CD4-positive, CD25-positive, alpha-beta regulatory T cell (primary cell): ENCODE measurements at places on chromosomes 7 and 10. TPM values are rescaled to one million over a fixed set of nuclear protein-coding genes. Genes with fewer than 3 reads are reported as not detected.

- DNase-seq, result no peak
These were observed 286.1 kb upstream of the KLF6 start for GRCh38 chr10:4070921-4071660.

GRCh38 chr7:70005891-70006260, 407.6 kb downstream of the AUTS2 start:
- DNase-seq, result no peak

GRCh38 chr7:34080513-34080912, 175.2 kb downstream of the BMPER start:
- DNase-seq, result no peak

DNA sequence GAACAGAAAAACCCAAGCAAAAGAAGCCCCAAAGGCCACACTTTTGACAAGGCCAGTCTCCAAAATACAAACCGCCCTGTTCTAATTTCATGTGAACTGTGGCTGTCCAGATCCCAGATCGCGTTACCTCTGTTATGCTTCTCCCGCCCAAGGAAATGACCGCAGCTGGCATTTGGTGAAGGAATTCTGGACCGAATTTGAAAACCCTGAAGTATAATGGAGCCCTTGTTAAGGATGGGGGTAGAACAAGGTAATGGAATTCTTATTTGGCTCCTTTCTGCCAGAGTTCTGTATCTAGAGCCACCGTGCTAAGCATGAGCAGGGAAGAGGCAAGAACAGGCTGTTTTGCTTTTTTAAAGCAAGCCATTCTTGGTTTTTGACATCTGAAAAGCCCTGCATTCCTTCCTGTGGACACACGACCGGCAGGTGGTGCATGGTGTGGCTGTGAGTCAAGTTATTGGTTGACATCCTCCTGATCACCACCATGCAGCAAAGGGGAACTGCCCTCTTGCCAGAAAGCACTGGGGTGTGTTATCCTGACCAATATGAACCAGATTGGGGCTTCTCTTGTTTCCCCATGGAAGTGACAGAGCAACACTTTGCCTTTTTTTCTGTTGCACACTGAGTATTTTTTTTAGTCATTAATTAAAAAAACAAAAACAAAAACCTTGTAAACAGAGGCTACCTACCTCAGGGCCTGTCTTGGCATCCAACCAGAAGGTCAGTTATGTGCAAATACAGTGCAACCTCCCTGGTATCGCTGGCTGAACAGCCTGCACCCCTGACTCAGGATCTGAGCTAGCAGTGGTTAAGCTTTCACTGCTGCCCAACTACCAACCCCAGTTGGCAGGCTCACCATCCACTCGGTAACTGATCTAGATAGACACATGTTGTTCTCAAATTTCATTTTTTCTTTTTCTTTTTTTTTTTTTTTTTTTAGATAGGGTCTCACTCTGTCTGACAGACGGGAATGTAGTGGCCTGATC, 14.2 kb downstream of the UCMA start:
- DNase-seq, result no peak

GRCh38 chr10:44822349-44822748, 88.8 kb upstream of the TMEM72 start:
- no peak for DNase-seq

DNA sequence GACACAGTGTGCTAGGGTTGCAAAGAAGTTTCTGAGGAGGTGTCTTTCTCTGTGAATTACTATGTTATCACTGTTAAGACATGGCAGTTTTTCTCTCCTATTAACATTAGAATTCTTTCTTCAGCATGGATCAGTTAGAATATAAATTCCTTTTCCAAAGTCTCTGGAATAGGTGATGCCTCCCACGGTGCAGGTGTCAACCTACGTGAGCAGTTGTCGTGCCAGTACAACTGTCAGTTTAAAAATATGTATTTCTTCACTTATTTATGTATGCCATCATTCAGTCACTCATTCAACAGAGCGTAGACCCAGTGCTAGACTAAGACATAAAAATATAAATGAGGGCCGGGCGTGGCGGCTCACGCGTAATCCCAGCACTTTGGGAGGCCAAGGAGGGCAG, 83.5 kb downstream of the TACC2 start:
- DNase-seq, result no peak

DNA sequence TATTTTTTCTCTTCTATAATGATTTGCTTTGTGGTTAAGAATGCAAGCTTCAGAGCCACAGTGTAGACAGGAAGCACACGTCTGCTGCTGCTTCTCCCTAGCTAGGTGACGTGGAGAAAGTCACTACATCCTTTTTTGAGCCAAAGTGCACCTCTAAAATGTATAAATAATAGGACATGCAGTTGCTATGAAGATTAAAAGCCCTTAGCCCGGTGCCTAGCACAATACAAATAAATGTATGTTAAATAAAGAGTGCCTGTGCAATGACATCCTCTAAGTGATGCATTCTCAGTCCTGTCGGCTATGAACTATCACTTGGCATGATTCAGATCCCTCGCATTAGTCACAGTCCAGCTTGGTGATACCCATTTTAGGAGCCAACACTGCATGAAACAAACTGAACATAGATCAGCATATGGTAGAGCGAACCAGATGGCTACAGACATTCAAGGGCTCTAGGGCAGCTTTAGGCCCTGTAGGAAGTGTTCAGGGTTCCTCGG, 4.8 kb upstream of the TRDMT1 start:
- DNase-seq, result peak; percentile 71

- peak; percentile 82 for DNase-seq
These were observed at the start of gene TMEM140 for GRCh38 chr7:135147899-135148721. TMEM140 (plus strand) TSS chr7:135148072; CDS start chr7:135164442, 16,370 bp downstream.

- DNase-seq, result no peak
These were observed 832 bp downstream of the PDLIM1 start for GRCh38 chr10:95289921-95290421.

DNA sequence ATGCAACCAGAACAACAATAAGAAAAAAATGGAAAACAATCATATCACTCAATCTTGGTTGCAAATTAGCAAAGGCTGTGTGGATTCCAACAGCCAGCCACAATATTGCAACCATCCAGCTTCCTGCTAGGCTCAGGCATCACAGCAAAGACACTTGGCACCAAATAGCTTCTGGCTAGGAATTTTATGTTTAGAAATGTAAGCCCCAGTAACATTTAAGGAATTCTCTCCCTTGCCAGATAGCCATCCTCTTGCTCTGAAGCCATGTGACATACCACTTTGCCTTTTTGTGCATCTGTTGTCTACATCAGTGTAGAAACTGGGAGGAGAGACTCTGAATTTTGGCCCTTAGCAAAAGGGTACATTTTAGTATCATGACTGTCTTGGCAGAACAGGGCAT, 22.2 kb downstream of the MKX start:
- DNase-seq, result no peak

- no peak for DNase-seq
These were observed 9.0 kb downstream of the PRKAG2 start for GRCh38 chr7:151867912-151868311.

DNA sequence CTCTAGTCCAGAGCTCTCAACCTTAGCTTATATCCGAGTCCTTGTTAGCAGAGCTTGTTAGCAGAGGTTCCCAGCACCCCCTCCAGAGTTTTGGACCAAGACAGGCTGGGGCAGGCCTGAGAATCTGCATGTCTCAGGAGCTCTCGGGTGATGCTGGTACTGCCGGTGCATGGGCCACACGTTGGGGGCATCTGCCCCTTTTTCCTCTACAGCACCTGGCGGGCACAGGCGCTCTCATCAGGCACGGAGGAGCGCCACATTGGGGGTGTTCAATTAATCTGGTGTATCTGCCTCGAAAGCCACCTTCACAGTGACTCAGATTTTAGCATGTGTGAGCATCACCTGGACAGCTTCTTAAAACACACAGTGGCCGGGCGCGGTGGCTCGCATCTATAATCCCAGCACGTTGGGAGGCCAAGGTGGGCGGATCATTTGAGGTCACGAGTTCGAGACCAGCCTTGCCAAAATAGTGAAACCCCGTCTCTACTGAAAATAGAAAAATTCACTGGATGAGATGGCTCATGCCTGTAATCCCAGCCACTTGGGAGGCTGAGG, 117.7 kb downstream of the ELFN1 start:
- DNase-seq, result no peak

DNA sequence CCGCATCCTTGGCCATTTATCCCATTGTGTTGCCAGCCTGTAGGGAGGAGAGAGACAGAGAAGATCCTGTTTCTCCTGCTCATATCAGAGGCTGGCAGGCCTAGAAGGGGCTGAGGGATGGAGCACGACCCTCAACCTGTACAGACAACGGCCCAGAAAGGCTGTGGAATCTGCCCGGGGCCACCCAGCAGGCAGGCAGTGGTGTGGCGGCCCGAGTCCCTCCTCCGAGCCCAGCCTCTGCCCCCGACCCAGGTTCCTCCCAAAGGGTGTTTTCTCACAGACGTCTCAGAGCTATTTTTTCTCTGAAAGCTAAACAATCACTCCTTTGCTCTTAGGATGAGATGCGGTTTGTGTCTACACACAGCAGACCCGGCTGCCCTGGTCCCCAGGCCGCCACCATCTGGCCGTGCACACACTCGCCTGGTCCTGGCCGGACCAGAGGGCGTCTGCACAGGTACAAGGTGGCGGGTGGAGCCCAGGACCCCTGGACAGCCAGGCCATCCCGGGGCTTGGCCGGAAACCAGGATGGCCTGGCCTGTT, 69.3 kb downstream of the FOXL3 start:
- no peak for DNase-seq

- DNase-seq, result no peak
These were observed 97.7 kb upstream of the FEZF1 start for GRCh38 chr7:122402235-122402634.

DNA sequence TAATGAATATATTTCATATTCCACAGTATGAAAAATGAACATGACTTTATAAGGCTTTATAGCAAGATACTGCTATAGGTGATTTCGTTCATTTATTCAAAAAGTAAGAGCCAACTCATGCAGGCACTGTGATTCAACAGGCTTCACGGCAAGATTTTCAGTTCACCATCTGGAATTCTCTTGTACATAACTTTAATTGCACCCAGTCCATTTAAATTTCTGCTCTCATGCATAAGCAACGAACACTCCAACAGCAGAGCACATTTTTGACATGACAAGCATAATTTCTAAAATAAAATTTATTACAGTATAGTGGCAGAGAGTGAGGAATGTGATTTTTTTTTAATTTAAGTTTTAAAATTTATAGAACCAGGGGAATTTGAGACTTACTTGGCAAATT, 436.1 kb downstream of the PHTF2 start:
- DNase-seq, result no peak

DNA sequence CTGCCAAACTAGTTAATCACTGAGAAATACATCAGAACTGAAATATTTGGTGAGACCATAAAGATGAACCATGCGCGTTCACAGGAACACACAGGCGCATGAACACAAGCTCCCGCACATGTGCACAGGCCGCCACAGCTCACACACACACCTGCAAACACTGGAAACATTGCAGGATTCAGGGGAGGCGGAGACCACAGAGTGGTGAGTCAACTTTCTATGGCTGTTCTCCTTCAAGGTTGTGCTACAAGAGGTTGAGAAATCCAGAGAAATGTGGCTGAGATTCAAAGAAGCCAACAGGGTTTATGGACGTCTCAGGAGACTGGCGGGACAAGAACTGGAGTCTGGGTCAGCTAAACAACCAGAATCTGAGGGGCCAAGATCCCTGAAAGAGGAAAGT, 17.8 kb downstream of the ESYT2 start:
- no peak for DNase-seq

DNA sequence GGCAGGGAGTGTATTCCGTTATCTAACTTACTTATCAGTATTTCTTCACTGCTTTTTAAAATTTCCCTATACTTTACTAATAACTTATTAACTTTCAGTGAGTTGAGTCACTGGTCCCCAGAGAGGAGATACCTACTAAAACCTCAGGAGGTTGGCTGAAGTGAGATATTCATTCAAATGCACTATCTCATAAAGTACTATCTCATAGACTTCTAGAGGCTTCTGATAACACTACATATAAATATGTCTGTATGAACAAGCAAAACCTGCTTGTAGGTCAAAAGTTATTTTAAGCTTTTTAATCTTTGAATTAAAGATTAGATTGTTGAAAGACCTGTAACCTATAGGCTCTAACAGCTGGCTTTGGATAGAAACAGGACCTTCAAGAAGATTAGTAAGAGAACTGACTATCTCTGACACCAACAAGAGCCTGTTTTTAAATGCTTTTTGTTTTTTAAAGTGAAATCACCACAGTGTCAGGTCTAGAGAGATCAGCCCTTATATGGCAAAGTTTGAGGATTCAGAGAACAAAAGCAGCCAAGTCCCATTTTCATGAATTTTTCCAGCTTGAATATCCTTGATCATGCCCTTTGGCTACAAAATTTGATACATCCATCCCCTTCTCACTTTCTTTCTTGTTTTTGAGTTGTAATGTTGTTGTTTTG, 242.2 kb downstream of the ARL4A start:
- DNase-seq, result no peak

The FAM241B gene
- total RNA-seq, result 9.7 TPM

The NKX2-3 gene
- total RNA-seq, result not detected

The PDK4 gene
- not detected for total RNA-seq

The OLAH gene
- not detected for total RNA-seq

The SFTPD gene
- total RNA-seq, result not detected

The MNX1 gene
- total RNA-seq, result 0.67 TPM

The SLC39A12 gene
- total RNA-seq, result not detected

The KEL gene
- total RNA-seq, result 1.1 TPM

The DRGX gene
- not detected for total RNA-seq
